ENCODE measurements at places on chromosomes 3 and 15. TPM values are rescaled to one million over a fixed set of nuclear protein-coding genes. Genes with fewer than 3 reads are reported as not detected.

CSPG4 gene
- 86.8 TPM for total RNA-seq

CCDC13 gene
- total RNA-seq, result 0.64 TPM

PLSCR5 gene
- not detected for total RNA-seq

STRIT1 gene
- not detected for total RNA-seq

PXK gene
- 57.9 TPM for total RNA-seq

ARPIN gene
- 16.1 TPM for total RNA-seq

C3orf62 gene
- 2.3 TPM for total RNA-seq

CYP1A1 gene
- total RNA-seq, result not detected

DAG1 gene
- total RNA-seq, result 61.2 TPM

GXYLT2 gene
- 18.1 TPM for total RNA-seq

AHSG gene
- total RNA-seq, result not detected

ZNF501 gene
- total RNA-seq, result 5.2 TPM

SOX14 gene
- total RNA-seq, result not detected

VPS13C gene
- total RNA-seq, result 80.9 TPM

GPR149 gene
- not detected for total RNA-seq

C3orf22 gene
- total RNA-seq, result not detected

RMDN3 gene
- 17.3 TPM for total RNA-seq

UQCC5 gene
- total RNA-seq, result 7.7 TPM

ITIH4 gene
- 1.3 TPM for total RNA-seq

SCN11A gene
- under 0.01 TPM for total RNA-seq

ERICH6 gene
- total RNA-seq, result 0.43 TPM

GRAMD2A gene
- under 0.01 TPM for total RNA-seq

SI gene
- total RNA-seq, result not detected

SELENOS gene
- total RNA-seq, result 84.6 TPM

CNTN3 gene
- total RNA-seq, result 1.6 TPM

LYZL4 gene
- not detected for total RNA-seq

EOMES gene
- total RNA-seq, result not detected

EBLN2 gene
- 8.6 TPM for total RNA-seq

C3orf85 gene
- not detected for total RNA-seq

PATL2 gene
- total RNA-seq, result 0.97 TPM

SATB1 gene
- 13.5 TPM for total RNA-seq

SNX22 gene
- 0.32 TPM for total RNA-seq

GRAMD1C gene
- 2.2 TPM for total RNA-seq

Data from fibroblast of villous mesenchyme (primary cell).